Mesothelial cell of epicardium (in vitro differentiated cells): ENCODE measurements at places on chromosomes 11 and 22.
A peak's percentile ranks its signal among the peaks of the same experiment; 100 is the strongest.

DNA sequence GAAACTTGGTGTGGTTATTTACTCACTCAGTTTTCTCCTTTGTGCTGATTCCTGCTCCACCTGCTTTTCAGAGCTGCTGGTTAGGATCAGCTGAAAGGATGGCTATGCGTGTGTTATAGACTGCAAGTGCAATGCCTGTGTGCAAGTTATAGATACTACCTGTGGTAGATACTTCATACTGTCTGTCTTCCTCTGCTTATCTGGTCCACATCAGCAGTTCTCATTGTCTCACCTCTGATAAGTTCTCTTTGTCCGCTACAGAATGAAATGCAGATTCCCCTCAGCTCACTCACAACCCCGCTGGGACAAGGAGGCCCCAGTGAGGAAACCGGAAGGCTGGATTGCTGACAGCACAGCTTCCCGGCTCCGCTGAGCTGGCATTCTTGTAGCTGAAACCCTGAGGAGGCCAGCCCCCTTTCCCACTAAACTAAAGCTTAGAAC lies 37.5 kb upstream of the LYVE1 start:
- no peak overlapping the region for H3K27ac ChIP-seq
- DNase-seq: no peak
- no peaks in the 10 kb centered on the region for H3K27me3 ChIP-seq

- peaks cover 8% of the 10 kb centered on the region for H3K4me1 ChIP-seq
- no peaks in the 10 kb centered on the region for H3K27me3 ChIP-seq
- H3K4me3 ChIP-seq: no peak overlapping the region
Measured at GRCh38 chr22:49789289-49790141, 38.2 kb downstream of the BRD1 start.

DNA sequence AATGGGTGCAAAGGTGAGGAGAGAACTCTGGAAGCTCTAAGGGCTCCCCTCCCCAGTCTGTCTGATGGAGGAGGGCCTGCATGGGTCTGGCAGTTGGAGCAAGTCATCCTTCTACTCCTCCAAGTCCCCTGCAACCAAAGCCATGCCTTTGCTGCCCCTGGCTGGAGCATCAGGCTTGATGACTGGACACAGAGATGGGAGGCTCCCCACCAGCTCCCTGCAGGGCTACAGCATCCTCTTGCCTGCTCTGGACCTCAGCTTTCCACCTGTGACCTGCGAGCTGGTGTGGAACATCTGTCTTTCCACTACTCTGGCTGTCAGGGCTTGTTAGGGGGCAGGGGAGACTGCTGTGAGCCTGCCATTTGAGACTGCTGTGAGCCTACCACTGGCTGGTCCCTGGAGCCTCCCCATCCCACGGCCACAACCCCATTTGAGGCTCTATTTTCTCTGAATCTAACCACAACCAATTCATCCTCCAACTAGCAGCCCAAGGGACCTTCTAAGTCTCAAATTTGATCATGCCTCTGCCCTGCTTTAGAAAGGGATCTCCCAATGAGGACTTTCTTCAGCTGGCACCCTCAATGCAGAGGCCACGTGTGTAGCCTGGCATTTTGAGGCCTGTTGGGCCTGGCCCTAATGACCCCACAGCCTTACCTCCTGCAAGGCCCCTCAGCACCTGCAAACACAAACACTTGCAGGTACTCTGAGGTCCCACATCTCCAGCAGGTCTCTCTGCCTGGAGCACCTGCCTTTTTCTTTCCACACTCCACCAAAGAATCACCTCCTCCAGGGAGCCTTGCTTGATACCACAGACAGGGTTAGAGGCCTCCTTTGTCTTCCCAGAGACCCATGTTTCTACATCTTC lies 9.9 kb downstream of the P2RY6 start:
- H3K4me3 ChIP-seq: no peak overlapping the region
- H3K36me3 ChIP-seq: no peaks in the 10 kb centered on the region
- peaks cover 5% of the 10 kb centered on the region for H3K4me1 ChIP-seq
- H3K27ac ChIP-seq: no peak overlapping the region
- DNase-seq: no peak
- H3K27me3 ChIP-seq: no peaks in the 10 kb centered on the region

- H3K27me3 ChIP-seq: peaks cover 56% of the 10 kb centered on the region
- H3K4me1 ChIP-seq: peaks cover 29% of the 10 kb centered on the region
- peak overlapping the region; percentile 47 for H3K4me3 ChIP-seq
- no peak for DNase-seq
- H3K27ac ChIP-seq: no peak overlapping the region
Measured at GRCh38 chr11:66292543-66293332, 1.0 kb downstream of the TMEM151A start.

DNA sequence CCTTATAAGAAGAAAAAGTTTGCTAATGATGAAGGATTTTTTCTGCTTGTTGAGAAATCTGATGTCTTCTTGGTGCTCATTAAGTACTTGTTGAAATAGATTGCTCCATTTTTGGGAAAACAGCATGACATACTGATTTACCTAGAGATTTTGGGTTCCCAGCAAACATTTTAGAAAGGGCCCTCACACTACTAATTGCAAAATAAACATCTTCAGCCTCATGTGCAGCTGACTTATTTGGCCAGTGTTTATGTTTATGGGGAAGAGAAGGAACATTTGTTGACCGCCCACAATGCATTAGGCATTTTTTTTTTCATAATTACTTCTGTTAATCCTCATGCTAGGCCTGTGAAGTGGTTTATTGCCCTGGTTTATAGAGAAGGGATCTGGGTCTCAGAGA lies 40.1 kb downstream of the LDLRAD3 start:
- no peak overlapping the region for H3K27ac ChIP-seq
- H3K4me3 ChIP-seq: no peak overlapping the region
- DNase-seq: no peak
- H3K27me3 ChIP-seq: no peaks in the 10 kb centered on the region
- peaks cover 15% of the 10 kb centered on the region for H3K36me3 ChIP-seq
- peaks cover 1% of the 10 kb centered on the region for H3K4me1 ChIP-seq

- peaks cover 72% of the 10 kb centered on the region for H3K27me3 ChIP-seq
- no peak overlapping the region for H3K4me3 ChIP-seq
- no peak overlapping the region for H3K27ac ChIP-seq
Measured at GRCh38 chr22:22702237-22703202, 58.1 kb downstream of the GGTLC2 start.

DNA sequence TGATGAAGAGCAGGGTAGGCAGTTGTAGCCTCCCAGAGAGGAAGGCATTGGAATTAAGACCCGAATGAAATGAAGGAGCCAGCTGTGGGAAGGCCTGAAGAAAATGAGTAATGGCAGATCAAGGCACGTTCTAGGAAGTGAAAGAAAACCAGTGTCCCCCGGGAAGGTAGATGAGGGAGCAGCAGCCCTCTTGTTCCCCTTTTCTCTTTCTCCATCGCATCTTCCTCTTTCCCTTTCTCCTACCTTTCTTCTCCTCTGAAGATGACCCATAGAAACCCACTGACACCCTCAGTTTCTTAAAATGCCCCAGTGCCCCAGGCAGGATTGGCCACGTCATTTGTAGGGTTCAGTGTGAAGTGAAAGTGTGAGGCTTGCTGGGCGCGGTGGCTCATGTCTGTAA lies 172.6 kb upstream of the SEZ6L start:
- peaks cover 33% of the 10 kb centered on the region for H3K27me3 ChIP-seq
- no peak for DNase-seq
- no peak overlapping the region for H3K4me3 ChIP-seq
- no peaks in the 10 kb centered on the region for H3K4me1 ChIP-seq
- no peak overlapping the region for H3K27ac ChIP-seq

DNA sequence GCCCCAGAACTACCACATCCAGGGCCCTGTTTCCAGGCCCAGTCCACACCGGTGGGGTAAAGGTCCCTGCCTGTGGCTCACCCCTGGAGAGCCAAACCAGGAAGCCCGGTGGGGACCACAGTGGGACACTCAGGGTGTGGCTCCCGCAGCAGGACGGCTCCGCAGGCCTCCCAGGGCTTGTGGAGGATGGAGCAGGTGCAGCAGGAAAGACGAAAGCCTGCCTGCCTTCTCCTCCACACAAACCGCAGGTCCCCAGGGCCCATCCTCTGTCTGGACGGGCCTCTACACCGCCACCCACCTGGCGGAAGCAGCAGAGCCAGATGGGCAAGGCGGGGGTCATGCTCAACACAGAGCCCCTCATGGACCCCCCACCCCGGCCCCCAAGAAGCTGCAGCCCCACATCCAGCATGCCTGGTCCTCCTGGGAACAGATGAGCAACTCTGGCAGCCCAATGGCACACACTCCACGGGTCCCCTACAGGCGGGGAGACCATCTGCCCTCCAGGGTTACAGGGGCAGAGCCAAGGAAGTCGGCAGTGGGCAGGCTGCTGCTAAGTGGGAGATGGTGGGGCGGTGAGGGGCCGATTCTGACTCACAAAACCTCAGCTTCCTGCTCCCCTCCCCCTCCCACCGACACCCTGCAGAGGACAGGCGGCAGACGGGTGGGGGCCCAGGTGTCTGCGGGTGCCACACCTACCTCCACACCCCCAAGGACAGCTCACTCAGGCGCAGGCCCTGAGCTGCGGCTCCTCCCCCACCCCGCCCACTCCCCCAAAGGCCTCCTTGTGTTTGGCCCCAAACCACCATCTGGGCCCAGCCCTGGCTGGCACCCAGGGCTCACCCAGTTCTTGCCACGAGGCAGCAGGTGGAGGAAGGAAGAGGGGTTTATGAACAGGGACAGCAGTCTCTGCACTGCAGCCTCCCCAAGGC lies 5.2 kb downstream of the SBF1 start:
- DNase-seq: no peak
- H3K27ac ChIP-seq: no peak overlapping the region
- H3K36me3 ChIP-seq: peaks cover 3% of the 10 kb centered on the region
- no peak overlapping the region for H3K4me3 ChIP-seq

DNA sequence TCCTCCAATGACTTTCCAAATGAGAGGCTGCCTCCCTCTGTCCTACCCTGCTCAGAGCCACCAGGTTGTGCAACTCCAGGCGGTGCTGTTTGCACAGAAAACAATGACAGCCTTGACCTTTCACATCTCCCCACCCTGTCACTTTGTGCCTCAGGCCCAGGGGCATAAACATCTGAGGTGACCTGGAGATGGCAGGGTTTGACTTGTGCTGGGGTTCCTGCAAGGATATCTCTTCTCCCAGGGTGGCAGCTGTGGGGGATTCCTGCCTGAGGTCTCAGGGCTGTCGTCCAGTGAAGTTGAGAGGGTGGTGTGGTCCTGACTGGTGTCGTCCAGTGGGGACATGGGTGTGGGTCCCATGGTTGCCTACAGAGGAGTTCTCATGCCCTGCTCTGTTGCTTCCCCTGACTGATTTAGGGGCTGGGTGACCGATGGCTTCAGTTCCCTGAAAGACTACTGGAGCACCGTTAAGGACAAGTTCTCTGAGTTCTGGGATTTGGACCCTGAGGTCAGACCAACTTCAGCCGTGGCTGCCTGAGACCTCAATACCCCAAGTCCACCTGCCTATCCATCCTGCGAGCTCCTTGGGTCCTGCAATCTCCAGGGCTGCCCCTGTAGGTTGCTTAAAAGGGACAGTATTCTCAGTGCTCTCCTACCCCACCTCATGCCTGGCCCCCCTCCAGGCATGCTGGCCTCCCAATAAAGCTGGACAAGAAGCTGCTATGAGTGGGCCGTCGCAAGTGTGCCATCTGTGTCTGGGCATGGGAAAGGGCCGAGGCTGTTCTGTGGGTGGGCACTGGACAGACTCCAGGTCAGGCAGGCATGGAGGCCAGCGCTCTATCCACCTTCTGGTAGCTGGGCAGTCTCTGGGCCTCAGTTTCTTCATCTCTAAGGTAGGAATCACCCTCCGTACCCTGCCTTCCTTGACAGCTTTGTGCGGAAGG lies 2.9 kb downstream of the APOC3 start:
- no peaks in the 10 kb centered on the region for H3K36me3 ChIP-seq
- H3K27ac ChIP-seq: no peak overlapping the region
- peaks cover 31% of the 10 kb centered on the region for H3K4me1 ChIP-seq

GRCh38 chr11:5092821-5093585 lies 23.6 kb downstream of the OR52E1 start:
- H3K4me3 ChIP-seq: no peak overlapping the region
- no peak for DNase-seq
- no peaks in the 10 kb centered on the region for H3K36me3 ChIP-seq
- H3K27me3 ChIP-seq: peaks cover 21% of the 10 kb centered on the region

GRCh38 chr22:39362271-39362670 lies 12.5 kb downstream of the SYNGR1 start:
- DNase-seq: no peak
- H3K4me3 ChIP-seq: no peak overlapping the region

GRCh38 chr22:43969989-43970755 lies 14.9 kb downstream of the SAMM50 start:
- no peak overlapping the region for H3K27ac ChIP-seq
- H3K27me3 ChIP-seq: no peaks in the 10 kb centered on the region
- no peak overlapping the region for H3K4me3 ChIP-seq
- no peak for DNase-seq
- peaks cover 43% of the 10 kb centered on the region for H3K36me3 ChIP-seq
- H3K4me1 ChIP-seq: no peaks in the 10 kb centered on the region

DNA sequence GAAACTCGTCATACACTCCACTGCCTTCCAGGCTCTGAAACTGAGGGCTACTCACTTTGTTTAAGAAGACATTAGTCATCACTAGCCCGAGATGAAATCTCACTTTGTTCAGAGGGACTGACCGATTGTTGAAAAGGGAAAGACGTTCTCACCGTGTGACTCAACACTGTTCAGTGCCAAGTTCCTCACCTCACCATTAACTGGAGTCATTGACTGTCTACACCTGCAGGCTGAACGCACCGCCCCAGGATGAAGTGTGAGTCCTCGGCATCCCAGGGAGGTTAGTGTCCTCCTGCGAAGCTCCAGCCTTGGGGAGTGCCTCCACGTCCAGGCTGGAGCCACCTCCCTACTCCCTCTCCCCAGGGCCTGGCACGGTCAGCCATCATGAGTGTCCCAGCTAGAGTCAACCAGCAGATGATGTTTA lies 30.4 kb downstream of the FADD start:
- DNase-seq: no peak
- H3K4me3 ChIP-seq: no peak overlapping the region
- H3K27ac ChIP-seq: no peak overlapping the region
- H3K36me3 ChIP-seq: no peaks in the 10 kb centered on the region

GRCh38 chr11:130711193-130711592 lies 205.1 kb downstream of the SNX19 start:
- no peak overlapping the region for H3K4me3 ChIP-seq
- no peak for DNase-seq
- peaks cover 6% of the 10 kb centered on the region for H3K27me3 ChIP-seq
- no peaks in the 10 kb centered on the region for H3K36me3 ChIP-seq
- no peak overlapping the region for H3K27ac ChIP-seq
- H3K4me1 ChIP-seq: peaks cover 8% of the 10 kb centered on the region

DNA sequence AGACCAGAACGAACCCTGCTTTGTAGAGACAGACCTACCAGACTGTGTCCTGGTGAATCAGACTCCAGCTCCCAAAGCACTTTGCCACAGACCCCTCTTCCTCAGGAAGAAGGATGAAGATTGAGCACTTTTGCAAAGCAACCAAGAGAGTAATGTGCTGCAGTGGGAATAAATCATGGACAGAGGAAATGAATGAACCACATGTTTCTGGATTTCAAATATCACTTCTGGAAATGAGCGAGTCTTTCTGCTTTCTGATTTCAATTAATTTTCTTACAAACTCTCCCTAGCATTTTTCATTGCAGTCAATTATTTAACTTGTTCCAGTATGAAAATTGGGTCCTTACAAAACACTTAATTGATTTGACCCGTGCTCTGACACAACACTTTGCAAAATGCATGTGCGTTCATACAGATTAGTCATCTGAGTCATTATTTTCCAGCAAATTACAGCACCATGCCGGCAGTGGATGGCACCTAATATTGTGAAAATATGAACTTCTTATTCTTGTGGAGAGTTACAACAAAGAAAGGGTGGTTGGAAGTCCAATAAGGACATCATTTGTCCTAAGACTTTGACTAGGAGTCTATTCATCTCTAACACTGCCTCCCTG lies 315.9 kb upstream of the CCDC90B start:
- H3K36me3 ChIP-seq: no peaks in the 10 kb centered on the region
- H3K4me3 ChIP-seq: no peak overlapping the region
- peaks cover 8% of the 10 kb centered on the region for H3K4me1 ChIP-seq
- no peak overlapping the region for H3K27ac ChIP-seq
